Spinal cord (tissue), 10 donors: ENCODE measurements at places on chromosomes 7 and 10.
A peak's percentile ranks its signal among the peaks of the same experiment; 100 is the strongest.

DNA sequence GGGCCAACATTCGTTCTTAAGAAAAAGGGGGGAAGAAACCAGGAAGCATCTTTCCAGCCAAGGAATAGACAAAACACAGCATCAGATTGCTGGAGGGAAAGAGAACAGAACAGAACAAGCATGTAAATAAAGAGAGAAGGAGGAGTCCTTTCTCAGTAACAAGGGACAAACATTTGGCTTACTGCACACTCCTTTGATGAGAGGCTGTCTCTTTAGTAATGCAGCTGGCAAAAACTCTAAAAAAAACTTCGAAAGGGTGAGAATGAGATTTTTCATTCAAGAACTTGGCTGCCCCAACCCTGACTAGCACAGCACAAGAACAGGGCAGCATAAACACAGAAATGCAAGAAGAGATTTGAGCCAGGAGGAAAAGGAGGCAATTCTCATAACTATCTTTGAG is 38.9 kb upstream of the IL6 start:
- DNase-seq: peak; percentile 54

DNA sequence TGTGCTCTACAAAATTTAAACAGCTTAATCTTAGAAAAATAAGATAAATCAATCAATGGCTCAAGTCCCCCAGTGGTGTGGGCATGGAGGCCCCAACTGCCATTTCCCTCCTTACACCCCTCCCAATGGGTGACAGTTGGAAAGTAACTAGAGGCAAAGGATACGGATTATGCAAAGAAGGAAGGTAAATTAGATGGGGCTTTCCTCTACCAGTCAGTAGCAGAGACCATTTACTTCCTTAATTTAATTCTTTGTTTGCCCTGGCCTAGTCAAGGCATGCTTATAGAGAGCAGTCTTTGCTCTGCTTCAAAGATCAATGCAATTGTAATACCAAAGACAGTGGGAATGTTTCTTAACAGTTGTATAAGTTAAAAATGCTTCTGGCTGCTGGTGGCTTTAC is 63.3 kb upstream of the PAPSS2 start:
- no peak for DNase-seq

DNA sequence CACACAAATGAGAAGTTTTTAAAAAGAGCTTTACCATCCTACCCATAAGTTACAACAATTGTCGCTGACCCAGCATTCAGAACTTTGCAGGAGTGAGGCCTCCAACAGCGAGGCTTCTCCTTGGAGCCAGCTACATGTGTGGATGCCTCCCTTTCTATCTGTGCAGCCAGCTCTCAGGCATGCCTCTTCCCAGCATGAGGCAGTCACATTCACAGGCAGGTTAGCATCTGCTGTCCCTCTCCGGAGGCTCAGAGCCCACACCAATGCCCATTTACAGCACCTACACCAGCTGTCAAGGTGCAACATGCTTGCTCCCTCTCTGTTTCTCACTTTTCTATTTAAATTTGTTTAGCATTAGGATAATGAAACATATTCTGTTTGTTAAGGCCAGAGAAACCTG is 278.7 kb upstream of the PODXL start:
- no peak for DNase-seq

- DNase-seq: no peak
Measured at GRCh38 chr10:13971601-13972475, 358.9 kb downstream of the FRMD4A start.

DNA sequence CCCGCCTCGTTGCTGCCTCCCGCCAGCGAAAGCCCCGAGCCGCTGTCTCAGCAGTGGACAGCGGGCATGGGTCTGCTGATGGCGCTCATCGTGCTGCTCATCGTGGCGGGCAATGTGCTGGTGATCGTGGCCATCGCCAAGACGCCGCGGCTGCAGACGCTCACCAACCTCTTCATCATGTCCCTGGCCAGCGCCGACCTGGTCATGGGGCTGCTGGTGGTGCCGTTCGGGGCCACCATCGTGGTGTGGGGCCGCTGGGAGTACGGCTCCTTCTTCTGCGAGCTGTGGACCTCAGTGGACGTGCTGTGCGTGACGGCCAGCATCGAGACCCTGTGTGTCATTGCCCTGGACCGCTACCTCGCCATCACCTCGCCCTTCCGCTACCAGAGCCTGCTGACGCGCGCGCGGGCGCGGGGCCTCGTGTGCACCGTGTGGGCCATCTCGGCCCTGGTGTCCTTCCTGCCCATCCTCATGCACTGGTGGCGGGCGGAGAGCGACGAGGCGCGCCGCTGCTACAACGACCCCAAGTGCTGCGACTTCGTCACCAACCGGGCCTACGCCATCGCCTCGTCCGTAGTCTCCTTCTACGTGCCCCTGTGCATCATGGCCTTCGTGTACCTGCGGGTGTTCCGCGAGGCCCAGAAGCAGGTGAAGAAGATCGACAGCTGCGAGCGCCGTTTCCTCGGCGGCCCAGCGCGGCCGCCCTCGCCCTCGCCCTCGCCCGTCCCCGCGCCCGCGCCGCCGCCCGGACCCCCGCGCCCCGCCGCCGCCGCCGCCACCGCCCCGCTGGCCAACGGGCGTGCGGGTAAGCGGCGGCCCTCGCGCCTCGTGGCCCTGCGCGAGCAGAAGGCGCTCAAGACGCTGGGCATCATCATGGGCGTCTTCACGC is 825 bp downstream of the ADRB1 start:
- no peak for DNase-seq

- no peak for DNase-seq
Measured at GRCh38 chr7:105880571-105881330, 4.4 kb upstream of the ATXN7L1 start.

GRCh38 chr7:47026780-47027361 is 555.0 kb downstream of the TNS3 start:
- DNase-seq: peak; percentile 56

DNA sequence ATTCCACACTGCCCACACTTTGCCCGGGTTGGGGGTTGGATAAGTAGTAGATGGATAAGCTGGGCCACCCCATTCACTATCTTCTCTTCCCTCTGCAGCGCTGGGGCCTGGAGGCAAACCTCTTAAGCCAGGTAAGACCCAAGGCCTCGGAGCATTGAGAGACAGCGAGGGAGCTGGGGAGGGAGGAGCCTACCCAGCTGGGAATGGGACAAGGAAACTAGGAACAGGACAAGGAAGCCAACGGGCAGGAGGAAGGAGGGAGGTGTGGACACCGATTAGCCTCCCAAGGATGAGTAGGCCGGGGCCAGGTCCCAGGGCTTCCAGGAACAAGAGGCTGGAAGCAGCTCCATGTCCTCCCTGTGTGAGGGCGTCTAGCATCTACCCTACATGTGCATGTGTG is 9.6 kb downstream of the ELN start:
- DNase-seq: no peak
